ENCODE measurements at places on chromosomes 5 and 9.

- no peak for DNase-seq
Measured at GRCh38 chr9:77604316-77604715, 43.8 kb downstream of the GNA14 start.

DNA sequence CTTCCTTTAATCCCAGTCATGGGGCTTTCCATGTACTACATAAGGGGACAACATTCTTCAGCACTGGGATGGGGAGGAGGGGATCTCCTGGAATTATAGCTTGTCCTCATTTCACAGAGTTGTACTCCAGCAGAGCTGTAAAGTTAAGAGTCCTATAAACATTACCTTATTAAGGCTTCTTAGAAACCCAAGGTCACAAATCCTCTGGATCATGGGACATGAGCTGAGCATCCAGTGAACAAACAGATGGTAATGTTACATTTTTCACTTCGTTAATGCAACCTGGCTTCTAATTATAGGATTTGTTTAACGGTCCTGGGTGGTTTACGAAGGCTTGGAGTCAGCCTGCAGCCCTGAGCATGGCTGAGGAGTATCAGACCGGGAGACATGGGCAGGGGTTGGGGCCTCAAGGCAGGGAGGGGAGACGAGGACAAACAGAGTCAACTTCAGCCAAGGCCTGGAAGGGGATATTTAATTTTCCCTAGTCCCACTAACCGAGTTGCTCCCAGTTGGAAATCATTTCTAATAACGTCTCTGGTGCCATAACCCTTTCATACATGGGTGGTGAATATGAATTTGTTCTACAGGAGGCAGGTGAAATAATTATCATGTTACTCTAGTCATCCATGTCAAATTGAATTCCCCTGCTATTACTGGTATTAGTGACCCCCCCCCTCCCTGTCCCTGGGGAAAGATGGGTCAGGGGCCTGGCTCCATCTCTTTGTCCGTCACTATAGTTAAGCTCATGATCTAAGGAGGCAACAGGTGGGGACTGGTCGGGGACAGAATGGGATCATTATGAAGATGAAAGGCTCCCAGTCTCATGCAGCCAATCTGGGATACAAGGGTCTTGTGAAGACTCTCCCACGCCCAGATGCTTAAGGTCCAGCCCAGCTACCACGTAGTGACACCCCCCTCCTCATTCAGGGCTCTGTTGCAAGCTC, 10.7 kb upstream of the IL17B start:
- DNase-seq = no peak

DNA sequence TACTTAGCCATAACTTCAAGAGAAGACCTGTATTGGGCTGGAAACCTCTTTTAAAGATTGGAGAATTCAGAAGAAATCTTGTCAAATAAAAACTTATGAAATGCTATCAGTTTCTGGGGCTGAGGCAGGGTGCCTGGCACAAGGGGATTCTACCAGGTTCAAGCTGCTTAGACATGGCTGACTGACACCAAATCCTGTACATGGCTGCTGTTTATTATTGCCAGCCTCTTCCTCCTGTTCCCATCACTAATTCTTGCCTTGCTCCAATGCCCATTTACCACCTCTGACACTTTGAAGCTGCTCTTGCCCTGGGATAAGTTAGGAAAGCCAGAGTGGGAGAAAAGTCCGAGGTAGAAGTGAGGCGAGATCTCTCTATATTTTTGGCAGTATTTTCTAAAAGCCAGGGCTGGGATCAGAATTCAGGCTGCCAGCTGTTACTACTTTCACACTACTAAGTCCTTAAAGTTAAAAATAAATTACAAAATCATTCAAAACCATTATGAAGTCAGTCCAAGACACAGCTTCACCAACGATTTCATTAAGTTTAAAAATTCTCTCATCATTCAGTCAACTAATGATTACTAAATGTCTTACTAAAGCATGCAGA, 66.3 kb upstream of the TNFAIP8 start:
- DNase-seq = no peak

GRCh38 chr5:74766418-74766848, 484 bp downstream of the GFM2 start:
- DNase-seq = peak; percentile 5

DNA sequence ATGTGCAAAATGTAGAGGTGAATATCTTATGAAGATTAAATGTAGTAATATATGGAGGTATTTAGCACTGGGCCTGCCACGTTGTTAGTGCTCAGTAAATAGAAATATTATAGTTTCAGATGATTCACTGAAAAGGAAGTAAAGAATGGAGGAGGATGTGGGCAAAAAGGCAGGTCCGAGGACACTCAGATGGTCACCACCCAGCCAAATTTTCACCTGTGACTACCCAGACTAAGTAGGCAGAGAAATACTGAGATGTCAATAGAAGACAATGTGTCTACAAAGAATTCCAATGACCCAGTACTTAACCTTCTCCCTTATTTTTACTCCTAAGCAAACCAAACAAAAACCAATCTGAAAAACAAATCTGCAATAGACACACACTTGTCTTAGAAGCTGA, 70.3 kb upstream of the ATP10B start:
- no peak for DNase-seq

DNA sequence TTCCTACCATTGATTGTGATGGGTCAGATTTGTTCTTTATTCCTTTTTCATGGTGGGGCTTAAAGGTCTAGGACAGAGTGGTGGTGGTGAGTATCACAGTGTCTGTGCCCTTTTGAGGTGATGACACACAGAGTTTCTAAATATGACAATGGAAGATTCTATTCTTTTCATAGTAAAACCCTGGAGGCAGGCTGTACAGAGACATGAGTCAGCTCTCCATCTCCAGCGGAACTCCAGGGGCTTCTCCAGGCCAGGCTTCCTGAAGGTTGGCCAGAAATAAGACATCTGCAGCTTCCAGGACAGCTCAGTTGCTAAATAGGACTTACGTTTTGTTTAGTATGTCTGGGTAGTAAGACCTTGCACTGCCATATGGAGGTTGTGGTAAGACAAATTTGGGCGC, 229.5 kb downstream of the CD180 start:
- DNase-seq = no peak

DNA sequence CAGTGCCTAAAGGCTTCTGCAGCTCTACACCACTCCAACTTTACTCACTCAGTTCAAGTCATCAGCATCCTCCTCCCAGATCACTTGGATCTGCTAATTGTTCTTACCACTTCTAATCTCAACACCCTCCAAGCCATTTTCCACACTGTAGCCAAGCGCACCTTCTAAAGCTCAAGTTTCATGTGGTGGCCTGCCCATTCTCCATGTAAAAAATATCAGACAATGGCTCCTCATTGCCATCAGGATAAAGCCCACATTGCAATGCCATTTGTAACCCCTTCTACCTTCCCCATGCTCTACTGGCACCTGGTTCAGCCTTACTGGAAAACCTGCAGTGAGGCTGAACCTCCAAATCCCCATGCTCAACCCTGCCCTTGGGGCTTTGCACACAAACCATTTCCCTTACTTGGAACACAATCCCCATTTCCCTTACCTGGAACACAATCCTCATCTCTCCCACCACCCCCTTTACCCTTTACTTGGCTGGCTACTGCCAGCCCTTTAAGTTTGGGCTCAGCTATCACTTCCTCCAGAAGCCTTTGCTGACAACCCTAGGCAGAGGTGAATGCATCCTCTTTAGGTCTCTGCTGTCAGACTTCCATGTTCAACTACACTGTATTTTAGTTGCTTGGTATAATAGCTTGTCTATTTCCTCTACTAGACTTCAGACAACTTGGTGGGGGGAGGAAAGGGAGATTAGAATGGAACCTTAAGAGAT, 220.0 kb downstream of the TSSK1B start:
- no peak for DNase-seq

GRCh38 chr9:31028137-31028536, 1356.3 kb upstream of the ACO1 start:
- DNase-seq = no peak

- DNase-seq = no peak
Measured at GRCh38 chr9:2872931-2873323, 29.0 kb upstream of the PUM3 start.

DNA sequence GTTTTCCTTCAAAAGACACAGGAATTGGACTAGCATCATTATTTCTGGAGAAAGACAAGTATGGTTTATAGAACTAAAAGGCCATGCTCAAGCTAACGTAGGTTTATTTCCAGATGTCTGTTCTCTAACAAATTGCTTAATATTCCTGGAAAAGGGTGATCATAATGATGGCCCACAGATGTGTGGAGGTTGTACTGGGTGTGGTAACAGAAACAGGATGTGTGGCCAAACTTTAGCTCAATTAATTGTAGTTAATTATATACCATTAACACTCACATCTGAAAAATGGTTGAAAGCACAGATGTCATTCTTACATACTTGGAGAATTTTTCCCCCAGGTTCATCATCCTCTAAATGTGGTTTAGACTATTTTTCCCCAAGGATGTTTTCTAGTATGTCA, 292.7 kb upstream of the RASA1 start:
- DNase-seq = no peak

- DNase-seq = no peak
Measured at GRCh38 chr5:14218897-14219573, 75.9 kb downstream of the TRIO start.

DNA sequence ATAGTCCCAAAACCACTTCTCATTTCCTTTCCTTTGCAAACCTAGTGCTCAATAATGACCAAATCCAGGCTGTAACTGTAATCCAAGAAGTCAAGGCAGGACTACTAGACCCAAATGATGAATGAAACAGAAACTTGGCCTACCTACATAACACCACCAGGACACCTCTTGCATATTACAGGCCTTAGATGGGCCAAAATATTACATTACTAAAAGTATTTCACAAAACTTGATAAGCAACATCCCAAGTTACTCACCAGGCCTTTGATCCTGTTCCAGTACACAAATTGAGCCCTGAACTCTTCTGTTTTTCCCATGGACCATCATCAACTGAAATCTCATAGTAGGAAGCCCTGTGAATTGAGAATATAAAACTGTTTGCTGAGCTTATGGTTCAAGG, 34.8 kb downstream of the NADK2 start:
- no peak for DNase-seq

GRCh38 chr5:56641635-56642260, 173.6 kb upstream of the MAP3K1 start:
- DNase-seq = no peak

- DNase-seq = no peak
Measured at GRCh38 chr5:133316346-133317343, 264.8 kb downstream of the HSPA4 start.

DNA sequence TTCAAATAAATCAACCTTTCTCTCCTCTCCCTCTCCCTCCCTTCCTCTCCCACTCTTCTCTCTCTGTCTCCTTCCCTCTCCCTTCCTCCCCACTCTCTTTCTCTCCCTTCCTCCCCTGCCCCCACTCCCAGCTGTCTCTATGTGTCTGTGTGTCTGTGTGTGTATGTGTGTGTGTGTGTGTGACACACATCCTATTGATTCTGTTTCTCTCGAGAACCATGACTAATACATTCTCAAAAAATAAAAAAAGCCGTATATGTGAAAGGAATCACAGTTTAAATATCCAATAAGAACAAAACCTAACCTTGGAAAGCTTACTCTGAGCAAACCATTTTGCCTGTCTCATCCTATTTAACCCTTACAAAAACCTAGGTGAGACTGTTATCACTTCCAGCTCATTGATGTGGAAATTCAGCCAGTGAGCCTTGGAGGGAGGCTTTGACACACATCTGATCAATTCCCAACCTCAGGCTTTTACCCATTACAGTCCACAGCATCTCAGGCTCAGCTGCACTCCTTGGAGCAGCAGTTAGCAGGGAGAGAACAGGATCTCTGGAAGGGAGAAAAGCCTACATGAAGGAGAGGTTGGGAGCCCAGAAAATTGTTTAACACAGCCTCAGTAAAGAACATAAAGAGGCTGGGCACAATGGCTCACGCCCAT, 8.3 kb downstream of the HSD17B3 start:
- DNase-seq = no peak

GRCh38 chr5:135829681-135830383, 4.6 kb upstream of the SLC25A48 start:
- no peak for DNase-seq

DNA sequence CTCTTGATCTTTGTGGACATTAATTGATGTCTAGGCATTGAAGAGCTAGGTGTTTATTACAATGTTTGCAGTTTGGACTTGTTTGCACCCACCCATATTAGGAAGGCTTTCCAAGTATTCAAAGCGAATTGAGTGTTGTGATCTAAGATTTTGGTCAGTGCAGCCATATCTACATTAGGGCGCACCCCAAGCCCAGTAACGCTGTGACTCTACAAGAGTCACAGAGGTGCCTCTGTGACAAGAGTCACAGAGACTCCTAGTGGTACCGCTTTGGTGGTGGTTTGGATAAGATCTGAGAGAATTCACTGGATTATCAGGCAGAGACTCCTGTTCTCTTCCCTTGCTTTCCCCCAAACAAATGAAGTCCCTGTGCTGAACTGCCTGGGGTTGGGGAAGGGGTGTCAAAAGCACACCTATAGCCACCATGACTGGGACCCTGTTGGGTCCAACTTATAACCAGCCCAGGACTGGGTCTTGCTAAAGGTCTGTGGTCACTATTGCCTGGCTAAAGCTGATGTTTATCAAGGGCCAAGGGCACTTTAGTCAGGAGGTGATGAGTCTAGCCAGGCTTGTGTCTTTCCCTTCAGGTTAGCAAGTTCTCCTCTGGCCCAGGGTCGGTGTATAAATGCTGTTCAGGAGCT, 114.1 kb upstream of the RIOK2 start:
- DNase-seq = no peak

DNA sequence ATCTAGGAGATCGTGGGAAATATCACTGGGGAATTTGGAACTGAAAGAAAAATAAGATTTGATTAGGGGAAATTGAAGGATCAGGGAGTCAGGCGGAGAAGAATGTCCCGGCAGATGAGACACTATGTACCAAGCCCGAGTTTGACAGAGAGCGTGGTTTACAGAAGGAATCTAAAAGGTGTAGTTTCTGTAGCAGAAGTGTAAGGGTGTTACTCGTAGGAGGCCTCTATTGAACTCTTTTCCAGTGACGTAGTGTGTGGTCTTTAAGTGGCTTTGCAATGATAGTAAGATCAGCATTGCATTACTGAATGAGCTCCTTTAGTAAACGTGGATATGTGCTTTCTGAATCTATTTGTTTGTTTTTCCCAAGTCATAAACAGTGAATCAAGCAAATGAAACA, 59.3 kb upstream of the CDKN2B start:
- no peak for DNase-seq

DNA sequence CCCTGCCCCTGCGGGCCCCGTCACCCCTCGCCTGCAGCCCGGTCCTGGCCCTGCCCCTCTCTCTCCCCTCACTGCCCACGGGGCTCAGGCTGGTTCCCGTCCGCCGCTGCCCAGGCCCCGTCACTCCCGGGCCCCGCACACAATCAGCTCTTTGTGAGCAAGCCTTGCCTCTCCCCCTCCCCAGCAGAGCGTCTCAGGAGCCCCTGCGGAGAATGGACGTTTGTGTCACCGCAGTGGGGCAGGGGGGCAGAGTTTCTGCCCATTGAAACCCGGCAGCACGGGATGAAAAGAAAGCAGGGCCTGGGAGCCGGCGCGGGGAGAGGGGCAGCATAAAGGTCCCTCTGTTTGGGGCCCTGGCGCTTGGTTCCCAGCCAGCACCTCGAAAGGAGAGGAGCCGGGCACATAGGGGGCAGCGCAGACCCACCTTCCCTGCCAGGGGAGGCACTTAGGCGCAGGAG, 13.5 kb upstream of the NUP214 start:
- no peak for DNase-seq
